GM20000 (cell line): ENCODE measurements at places on chromosomes 6 and 20.

GRCh38 chr6:73471686-73472290, 10.3 kb downstream of the MTO1 start:
- DNase-seq: peak; percentile 47

GRCh38 chr20:33602826-33603590, 59.1 kb upstream of the C20orf144 start:
- DNase-seq: peak; percentile 14

DNA sequence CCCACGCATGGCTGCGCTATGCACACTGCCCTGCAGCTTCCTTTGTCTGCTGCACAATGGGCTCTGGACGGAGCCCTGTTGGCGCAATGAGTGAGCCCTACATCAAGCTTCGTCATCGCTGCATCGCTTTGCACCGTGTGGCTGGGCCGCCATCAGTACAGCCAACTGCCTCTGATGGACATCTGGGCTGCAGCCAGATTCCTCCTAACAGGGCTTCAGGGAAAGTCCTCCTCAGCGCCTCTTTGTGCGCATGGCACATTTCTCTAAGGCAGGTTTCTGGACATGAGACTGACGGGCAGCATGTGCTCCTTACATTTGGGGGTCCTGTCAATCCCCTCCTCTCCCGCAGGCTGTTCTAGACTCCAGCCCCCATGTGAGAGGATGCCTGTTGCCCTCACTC, 29.7 kb upstream of the ANGPT4 start:
- no peak for DNase-seq

- DNase-seq: no peak
These were observed 154.2 kb upstream of the PROKR2 start for GRCh38 chr20:5470943-5471342.

DNA sequence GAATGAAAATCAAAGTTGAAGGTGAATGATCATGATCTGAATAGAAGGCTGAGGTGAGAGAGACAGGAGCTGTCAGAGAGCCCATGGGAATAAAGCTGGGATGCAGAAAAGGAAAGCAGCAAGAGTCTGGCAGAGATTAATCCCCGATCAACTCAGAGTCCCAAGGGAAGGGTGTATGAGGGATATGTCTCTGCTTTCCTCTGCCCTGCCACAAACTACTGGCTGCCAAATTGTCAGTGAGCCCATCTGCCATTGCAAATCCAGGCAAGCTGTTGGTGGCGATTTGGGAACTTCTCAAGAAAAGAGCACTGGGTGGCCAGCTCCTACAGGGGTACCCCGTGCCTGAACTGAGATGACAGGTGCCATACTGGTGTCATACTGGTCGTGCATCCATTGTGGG, 705.5 kb upstream of the MAN1A1 start:
- DNase-seq: no peak

DNA sequence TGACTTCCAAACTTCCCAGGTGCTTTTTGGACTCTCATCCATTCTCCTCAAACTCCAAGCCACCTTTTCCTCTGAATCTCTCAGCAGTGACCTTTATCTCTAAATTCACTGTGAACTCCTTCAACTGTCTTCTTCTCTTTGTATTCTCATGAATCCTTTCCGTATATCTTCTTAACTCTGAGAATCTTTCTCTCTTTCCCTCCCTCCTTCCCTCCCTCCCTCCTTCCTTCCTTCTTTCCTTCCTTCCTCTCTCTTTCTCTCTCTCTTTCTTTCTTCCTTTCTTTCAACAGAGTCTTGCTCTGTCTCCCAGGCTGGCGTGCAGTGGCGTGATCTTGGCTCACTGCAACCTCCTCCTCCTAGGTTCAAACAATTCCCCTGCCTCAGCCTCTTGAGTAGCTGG, 4.3 kb upstream of the PRELID3B start:
- no peak for DNase-seq

- no peak for DNase-seq
These were observed 25.3 kb upstream of the RIPOR2 start for GRCh38 chr6:24960991-24961475.

DNA sequence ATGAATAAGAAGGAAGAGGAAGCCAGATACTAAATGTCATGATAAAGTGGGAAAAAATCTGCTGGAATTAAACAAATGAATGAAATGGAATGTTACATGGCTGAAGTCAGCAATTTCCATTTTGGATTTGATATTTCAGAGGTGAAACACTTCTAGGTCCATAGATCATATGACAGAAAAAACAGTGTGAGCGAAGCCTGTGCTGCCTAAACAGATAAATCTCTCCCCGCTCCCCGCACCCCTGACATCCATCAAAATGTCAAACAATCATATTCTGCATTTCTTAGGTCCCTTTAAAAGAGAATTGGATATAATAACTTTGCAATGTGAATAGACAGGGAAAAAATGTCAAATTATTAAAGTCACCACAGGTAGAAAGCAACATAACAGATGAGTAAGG, 26.0 kb upstream of the TRDN start:
- DNase-seq: no peak

DNA sequence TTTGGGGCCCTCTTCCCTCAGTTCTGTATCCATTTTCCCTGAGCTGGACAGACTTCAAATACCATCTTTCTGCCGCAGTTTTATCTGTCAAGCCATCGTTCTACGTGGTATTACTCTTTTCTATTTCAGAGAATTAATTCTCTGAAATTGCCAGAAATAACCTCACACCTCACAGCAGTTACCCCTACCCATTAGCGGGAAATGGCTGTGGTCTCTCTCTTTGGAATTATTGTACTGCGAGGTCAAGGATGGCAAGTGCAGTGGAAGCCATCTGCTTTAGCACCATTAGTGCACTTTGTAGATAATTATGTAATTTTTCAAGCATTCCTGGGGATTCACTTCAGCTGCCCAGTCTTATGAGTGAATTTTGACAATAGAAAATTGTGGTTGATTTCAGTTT, 147.8 kb upstream of the CDH4 start:
- no peak for DNase-seq

DNA sequence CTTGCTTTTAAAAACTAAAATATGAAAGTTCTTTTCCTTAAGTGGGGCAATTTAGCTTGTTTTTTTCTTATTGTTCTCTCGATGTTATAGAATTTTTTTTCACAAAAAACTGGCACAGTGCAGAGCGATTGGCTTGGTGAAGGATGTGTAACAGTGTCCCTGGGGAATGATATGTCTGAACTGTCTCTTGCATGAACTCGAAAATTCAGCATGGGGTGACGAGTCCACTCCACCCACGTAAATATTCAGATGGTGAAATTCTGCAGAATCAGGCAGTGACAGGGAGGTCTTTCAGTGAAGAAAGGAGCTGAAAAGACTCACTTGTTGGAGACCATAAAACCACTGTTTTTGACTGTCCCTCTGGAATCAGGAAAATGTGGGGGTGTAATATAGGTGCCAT, 505.3 kb downstream of the MMUT start:
- DNase-seq: no peak

GRCh38 chr20:59827138-59828056, 106.0 kb downstream of the SYCP2 start:
- no peak for DNase-seq

DNA sequence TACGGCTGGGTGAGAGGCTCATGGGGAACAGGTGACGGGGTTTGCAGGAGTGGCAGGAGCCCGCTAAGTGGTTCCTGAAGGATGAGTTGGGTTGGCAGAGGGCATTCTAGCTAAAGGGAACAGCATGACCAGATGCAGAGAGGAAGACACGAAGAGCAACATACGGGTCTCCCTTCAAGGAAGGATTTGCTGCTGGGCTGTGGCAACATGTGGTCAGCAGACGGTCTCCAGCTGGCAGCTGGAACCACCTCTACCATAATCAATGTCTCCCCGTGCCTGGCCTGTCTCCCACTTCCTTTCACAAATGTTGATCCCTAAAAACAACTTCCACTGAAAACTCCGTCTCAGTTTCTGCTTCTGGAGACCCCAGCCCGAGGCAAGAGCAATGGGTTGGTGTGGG, 80.6 kb upstream of the SULF2 start:
- DNase-seq: no peak

- DNase-seq: no peak
These were observed 36.4 kb downstream of the RIPOR3 start for GRCh38 chr20:50654904-50655303.

DNA sequence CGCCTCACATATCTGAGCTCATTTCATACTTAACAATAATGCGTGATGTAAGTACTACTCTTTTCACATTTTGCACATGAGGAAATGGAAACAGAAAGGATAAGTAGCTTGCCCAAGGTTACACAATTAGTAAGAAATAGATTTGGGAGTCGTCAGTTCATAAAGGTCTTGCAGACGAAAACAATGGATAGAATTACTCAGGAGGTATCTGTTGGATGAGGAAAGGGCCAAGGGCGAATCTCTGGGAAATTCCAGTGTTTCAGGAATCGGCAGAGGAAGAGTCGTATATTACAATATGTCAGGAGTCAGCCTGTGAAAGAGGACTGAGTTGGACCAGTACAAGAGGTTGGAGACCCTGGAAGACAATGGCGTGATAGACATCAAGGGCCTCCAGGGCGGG, 12.8 kb upstream of the EDN1 start:
- DNase-seq: no peak

GRCh38 chr20:8532169-8532568, 400.1 kb downstream of the PLCB1 start:
- DNase-seq: no peak

DNA sequence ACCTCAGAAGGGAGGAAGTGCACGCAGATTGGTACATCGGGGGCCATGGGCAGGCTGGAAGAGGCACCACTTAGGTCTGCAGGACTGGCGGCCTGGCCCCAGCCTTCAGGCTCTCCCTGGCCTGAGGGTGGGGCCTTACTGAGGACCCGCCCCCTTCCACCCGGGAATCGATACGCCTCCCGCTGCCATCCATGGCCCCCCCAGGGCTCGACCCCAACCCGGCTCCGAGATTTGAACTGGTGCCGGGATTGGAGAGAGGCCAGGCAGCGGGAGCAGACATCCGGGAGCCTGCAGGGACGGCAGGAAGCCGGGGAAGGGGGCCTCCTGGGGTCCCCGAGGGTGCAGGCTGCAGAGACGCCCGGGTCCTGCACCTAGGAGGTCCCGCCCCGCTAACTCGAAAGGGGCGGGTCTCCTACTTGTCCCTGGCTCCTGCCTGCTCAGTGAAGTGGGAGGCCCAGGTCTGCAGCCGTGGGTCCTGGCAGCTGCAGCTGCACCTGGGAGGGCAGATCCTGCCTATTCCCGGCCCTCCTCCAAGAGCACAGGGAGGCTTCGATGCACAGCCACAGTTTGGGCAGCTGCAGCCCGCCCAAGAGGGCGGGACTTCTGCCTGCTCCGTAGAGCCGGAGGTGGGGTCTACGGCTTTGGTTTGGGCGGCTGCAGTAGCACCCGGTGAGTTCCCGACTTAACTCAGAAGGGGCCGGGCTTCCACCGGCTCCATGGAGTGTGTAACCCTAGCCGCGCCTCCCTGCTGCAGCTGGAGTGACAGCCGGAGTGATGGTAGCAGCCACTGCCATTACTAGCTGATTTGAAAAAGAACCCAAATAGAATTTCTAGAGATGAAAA, 35.2 kb upstream of the TBC1D22B start:
- DNase-seq: peak; percentile 83

GRCh38 chr6:63923139-63923739, 287.6 kb downstream of the PHF3 start:
- peak; percentile 34 for DNase-seq

DNA sequence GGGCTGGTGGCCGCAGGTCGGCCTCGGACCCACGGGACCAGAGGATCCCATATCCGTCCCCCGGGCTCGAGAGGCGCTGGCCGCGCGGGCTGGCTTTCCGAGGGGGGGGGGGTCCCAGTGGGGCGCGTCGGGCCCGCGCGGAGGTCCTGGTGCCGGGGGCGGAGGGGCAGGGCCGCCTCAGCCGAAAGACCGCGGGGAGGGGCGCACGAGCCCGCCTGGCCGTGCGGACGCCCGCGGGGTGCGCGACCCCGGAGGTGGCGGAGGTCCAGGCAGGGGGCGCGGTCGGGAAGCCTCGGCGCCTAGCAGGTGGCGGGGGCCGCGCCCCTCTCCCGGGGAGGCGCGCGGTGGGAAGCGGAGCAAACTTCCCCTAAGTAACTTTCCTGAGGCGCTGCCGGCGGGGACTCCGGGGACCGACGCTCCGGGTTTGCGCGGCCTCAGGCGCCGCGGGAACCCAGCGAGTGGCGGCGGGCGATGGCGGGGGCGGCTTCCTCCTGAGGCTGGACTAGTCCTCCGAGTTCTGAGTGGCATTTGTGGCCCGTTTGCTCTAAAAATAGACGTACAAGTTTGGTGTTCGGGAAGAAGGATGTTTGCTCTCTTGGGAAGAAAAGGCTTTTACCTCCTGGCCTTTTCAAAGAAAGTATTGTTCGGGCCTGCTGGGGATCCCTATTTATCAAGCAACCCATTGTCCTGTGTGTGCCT, 26.5 kb upstream of the BTBD3 start:
- no peak for DNase-seq

DNA sequence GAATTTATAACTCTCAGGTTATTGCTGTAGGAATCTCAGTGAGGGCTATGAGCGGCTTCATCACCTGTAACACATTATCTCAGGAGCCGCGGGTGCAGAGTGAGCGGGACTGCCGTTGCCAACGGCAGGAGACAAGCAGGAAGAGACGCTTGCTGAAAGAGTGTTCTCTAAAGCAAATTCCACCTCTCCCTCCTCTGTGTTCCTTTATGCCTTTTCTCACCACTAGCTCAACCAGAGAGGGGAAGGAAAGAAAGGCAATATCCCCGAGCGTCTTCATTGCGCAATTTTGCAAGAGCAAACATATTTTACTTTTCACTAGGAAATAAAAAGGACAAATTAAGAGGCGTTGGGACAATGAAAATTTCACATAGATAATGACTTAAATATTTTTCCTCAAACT, 185.2 kb upstream of the EXOC2 start:
- no peak for DNase-seq

DNA sequence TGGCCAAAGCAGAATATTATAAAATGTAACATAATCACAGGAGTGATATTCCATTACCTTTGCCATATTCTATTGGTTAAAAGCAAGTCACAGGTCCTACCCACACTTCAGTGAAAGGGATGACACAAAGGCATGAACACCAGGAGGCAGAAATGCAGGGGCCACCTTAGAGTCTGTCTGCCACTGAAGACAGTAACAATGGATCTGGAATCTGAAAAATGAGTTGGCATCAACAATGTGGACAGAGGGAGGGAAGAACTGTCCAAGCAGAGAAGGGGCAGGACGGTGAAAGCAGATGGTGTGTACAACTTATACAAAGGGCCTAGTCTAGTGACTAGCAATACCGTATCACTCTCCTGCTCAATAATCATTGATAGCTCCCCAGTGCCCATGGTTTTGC, 6.6 kb upstream of the LPIN3 start:
- no peak for DNase-seq

GRCh38 chr6:93419304-93420162, at the start of gene EPHA7:
Gene EPHA7 (minus strand): TSS chr6:93419559. CDS start chr6:93419341, 218 bp downstream.
- DNase-seq: peak; percentile 86
